ENCODE measurements at places on chromosomes 7 and 10.

GRCh38 chr10:24390746-24391145 is 181.8 kb downstream of the KIAA1217 start:
- H3K4me3 ChIP-seq = no peak overlapping the region
- no peaks in the 10 kb centered on the region for H3K4me1 ChIP-seq
- no peak overlapping the region for H3K27ac ChIP-seq
- no peaks in the 10 kb centered on the region for H3K36me3 ChIP-seq
- H3K27me3 ChIP-seq = no peaks in the 10 kb centered on the region

GRCh38 chr10:20256969-20257368 is 440.7 kb downstream of the PLXDC2 start:
- DNase-seq = no peak
- H3K27me3 ChIP-seq = no peaks in the 10 kb centered on the region
- H3K4me3 ChIP-seq = no peak overlapping the region
- no peak overlapping the region for H3K27ac ChIP-seq
- no peaks in the 10 kb centered on the region for H3K36me3 ChIP-seq
- no peaks in the 10 kb centered on the region for H3K4me1 ChIP-seq

DNA sequence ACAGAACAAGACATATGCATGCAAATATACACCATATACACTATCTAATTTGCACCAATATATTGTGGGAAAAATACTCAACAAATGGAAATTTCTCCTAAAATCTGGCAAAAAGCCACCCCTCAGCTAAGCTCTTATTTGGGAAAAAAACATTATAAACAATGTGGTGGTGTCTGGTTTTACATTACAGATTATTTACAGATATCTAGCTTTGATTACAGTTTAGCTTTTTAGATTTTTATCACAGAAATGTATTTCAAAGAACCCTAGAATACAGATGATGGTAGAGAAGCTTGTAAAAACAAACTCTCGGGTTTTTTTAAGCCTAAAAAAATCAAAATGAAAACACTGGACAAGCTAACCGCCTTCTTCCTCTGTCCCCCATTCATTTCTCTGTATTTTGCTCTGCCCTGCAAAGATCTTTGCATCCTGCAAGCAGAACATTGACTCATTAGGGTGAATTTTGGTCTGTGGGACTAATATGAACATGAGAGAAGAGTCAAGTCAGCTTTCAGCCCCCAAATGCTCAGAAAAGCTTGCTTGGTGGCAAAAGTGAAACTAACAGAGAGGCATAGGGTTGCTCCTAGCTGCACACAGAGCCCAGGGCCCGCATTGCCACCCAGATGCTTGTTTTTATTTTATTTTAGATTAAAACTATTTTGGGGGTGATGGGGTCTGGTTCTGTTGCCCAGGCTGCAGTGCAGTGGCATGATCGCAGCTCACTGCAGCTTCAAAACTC is 88.8 kb upstream of the LYZL1 start:
- H3K36me3 ChIP-seq = no peaks in the 10 kb centered on the region
- no peaks in the 10 kb centered on the region for H3K27me3 ChIP-seq
- H3K27ac ChIP-seq = no peak overlapping the region
- DNase-seq = no peak
- H3K4me1 ChIP-seq = peaks cover 4% of the 10 kb centered on the region

DNA sequence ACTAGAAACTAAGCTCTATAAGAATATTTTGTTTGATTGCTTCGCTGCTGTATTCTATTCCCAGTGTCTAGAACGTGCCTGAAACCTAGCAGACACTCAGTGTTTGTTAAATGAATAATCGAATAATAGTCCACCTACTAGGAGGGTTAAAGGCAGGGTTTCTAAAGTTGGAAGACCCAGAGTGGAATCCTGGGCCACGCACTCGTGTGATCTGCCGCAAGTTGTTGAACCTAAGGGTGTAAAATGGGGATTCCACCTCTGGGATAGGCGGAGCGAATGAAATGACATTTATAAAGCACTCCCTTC is 702 bp upstream of the AGFG2 start:
- no peaks in the 10 kb centered on the region for H3K36me3 ChIP-seq
- no peak for DNase-seq
- H3K27me3 ChIP-seq = no peaks in the 10 kb centered on the region
- peaks cover 13% of the 10 kb centered on the region for H3K4me1 ChIP-seq
- peak overlapping the region; percentile 73 for H3K27ac ChIP-seq
- H3K4me3 ChIP-seq = peak overlapping the region; percentile 66

DNA sequence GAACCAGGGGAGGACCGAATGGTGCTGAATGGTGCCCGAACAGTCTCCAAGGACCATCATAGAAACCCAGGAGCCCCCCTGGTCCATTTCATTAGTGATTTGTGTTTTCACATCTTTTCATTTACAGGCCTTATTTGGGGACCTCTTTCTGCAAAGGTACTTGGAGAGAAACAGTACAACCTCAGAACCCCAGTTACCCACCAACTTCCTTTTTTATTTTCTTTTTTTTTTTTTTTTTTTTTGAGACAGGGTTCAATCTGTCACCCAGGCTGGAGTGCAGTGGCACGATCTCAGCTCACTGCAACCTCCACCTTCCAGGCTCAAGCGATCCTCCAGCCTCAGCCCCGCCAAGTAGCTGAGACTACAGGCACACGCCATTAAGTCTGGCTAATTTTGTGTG is 13.0 kb upstream of the ELN start:
- H3K4me1 ChIP-seq = peaks cover 28% of the 10 kb centered on the region
- H3K36me3 ChIP-seq = peaks cover 6% of the 10 kb centered on the region
- H3K27me3 ChIP-seq = no peaks in the 10 kb centered on the region

- H3K27me3 ChIP-seq = no peaks in the 10 kb centered on the region
- no peaks in the 10 kb centered on the region for H3K36me3 ChIP-seq
- no peak for DNase-seq
- no peak overlapping the region for H3K4me3 ChIP-seq
- H3K4me1 ChIP-seq = no peaks in the 10 kb centered on the region
- H3K27ac ChIP-seq = no peak overlapping the region
Measured at GRCh38 chr7:52652621-52653020, 382.8 kb upstream of the POM121L12 start.

Measured in spinal cord (tissue), 10 donors.